HFFc6 (cell line): ENCODE measurements at places on chromosomes 3 and 15. TPM values are rescaled to one million over a fixed set of nuclear protein-coding genes. Genes with fewer than 3 reads are reported as not detected.

DNA sequence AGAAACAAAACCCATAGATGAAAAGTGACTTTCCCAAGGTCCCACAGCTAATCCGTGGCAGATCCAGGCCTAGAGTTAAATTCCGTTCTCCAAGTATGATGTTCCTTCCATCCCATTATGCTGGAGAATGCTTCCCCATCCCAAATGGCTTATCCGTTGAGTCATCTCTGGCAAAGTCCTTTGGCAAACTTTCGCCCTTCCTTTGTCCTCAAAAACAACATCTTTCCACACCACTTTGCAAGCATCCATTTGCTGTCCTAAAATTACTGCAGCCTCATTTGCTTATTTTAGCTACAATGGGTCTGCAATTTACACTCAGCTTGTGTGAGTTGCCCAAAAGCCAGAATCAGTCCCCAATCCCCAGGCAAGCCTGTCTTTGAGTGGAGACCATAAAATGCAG, 304.0 kb upstream of the TLE3 start:
- DNase-seq: no peak

- DNase-seq: no peak
Observed at GRCh38 chr15:49918121-49918520, 200.9 kb downstream of the ATP8B4 start.

ZNF860 gene
- total RNA-seq: 0.21 to 0.57 TPM (median 0.40 TPM) in 3 replicates

DNA sequence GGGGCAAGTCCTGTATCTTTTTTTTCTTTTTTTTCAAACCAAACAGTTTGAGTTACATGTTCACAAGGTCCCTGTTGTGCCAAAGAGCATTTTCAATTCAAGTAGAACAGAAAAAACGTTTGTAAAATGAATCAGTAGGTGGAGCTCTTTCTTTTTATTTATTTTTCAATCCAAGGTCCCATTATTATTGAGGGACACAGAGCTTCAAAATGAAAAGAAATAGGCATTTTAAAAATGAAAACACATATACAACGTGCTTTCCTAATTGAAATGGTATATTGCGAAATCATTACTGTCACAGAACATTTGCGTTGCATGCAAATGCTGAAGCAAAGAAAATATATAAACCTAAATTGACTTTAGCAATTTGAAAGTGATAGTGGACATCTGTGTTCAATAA, 711.0 kb downstream of the MECOM start:
- DNase-seq: peak; percentile 3

DNA sequence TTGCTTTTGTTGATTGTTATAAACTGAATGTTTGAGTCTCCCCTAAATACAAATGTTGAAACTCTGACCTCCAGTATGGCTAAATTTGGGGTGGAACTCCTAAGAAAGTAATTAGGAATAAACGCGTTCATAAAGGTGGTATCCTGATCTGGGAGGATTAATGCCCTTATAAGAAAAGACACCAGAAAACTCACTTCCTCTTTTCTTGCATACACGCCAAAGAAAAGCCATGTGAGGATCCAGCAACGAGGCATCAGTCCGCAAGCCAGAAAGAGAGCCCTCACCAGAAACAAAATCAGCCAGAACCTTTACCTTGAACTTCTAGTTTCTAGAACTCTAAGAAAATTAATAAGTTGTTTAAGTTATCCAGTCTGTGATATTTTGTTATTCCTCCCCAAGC, 37.4 kb upstream of the AZI2 start:
- no peak for DNase-seq

BTLA gene
- total RNA-seq: not detected in 3 replicates

DNA sequence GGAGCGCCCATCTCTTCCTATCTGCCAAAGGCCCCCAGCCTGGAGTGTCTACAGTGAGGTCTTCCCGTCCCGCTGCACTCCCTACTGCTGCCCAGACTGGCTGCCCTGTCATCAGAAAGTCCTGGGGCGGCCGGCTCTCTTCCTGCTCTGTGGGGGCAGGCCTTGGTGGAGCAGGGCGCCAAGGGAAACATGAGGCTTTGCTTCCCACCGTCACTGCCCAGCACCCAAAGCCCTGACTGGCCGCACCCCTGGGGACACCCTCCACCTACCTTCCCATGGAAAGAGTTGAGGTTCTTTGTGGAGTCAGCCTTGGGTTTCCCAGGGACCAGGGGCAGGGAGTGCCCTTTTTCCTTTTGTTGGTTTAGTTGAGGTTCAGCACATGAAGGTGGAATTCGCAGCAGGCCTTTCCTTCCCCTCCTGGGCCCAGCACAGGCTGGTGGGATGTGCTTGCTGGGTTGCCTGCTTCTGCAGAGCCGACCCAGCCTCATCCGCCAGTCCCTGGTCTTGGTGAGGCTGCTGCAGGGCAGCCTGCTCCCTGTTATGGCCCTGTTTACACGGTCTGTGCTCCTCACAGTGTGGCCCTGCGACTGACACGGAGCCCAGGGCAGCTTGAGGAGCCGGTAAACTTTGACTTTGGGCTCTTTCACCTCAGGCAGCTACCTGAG, 51.8 kb upstream of the PLXNA1 start:
- DNase-seq: no peak

DNA sequence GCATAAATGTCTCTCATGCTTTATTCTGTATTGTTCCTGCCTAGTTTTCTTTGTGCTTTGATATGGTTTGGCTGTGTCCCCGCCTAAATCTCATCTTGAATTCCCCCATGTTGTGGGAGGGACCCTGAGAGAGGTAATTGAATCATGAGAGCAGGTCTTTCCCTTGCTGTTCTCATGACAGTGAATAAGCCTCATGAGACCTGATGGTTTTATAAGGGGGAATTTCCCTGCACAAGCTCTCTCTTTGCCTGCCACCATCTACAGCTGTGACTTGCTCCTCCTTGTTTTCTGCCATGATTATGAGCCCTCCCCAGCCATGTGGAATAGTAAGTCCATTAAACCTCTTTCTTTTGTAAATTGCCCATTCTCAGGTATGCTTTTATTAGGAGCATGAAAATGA, 1596.6 kb downstream of the SI start:
- no peak for DNase-seq

DNA sequence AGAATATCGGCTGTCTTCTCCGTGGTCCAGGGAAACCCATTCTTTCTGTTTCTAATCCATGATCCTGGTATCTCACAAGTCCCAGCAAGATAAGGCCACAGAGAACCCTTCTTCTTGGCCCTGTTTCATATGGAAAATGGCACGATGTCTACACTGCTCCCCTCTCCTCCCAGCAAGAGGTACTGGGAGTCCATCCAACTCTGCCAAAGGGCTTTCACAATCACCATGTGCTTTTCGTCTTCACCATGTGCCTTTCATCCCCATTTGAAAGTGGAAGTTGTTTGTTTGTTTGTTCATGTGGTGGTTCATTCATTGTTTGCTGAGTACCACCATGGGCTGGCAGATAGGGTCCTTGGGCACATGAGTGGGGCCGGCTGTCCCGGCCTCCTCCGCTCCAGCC, 5.5 kb downstream of the ITIH3 start:
- no peak for DNase-seq

DNA sequence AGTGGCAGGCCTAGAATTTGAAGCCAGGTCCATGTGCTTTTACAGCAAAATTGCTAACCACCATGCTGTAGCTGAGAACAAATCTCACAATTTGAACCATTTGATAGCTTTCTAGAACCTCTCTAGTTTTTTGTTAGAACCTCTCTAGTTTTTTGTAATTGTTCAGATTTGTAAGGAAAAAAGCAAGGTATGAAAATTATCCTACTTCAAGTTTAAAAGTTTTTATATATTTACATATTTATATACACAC, 9.8 kb downstream of the GXYLT2 start:
- no peak for DNase-seq

GADL1 gene
- not detected in 3 replicates for total RNA-seq

DNA sequence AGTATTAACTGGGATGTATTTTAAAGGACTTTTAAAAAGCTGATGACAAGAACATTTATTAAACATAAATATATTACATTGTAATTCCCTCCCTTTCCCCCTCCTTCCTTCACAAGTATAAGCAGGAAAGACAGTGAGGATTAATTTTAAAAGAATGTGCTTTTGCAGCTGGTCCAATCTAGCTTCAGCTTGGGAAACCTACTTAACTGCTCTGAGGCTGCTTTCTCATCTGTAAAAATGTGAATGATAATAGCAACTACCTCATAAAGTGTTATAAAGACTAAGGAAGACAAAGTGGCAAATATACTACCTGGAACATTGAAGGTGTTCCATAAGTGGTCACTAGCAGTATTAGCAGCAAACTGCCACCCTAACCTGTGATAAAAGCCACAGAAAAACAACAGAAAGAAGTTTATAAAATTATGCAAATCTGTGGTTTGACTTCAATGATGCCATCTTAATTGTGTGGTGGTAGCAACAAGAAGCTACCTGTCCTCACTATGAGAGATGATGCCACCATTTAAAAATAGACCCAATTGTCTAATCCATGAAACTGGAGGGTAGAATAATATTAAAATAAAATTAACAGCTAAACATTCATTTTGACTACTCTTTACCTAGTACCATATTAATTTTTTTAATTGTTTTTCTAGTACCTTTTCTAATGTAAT, 20.0 kb downstream of the DHX36 start:
- peak; percentile 49 for DNase-seq

- DNase-seq: no peak
Observed at GRCh38 chr15:51751697-51752683, 593 bp downstream of the TMOD2 start.

KNG1 gene
- total RNA-seq: not detected in 3 replicates

- DNase-seq: no peak
Observed at GRCh38 chr3:19559724-19560442, 374.1 kb downstream of the EFHB start.
